ENCODE measurements at places on chromosomes 12 and 14.

- DNase-seq, result no peak
Observed at GRCh38 chr12:101785671-101786070, 45.1 kb downstream of the GNPTAB start.

- no peak for DNase-seq
Observed at GRCh38 chr12:30794591-30795409, 40.0 kb upstream of the CAPRIN2 start.

DNA sequence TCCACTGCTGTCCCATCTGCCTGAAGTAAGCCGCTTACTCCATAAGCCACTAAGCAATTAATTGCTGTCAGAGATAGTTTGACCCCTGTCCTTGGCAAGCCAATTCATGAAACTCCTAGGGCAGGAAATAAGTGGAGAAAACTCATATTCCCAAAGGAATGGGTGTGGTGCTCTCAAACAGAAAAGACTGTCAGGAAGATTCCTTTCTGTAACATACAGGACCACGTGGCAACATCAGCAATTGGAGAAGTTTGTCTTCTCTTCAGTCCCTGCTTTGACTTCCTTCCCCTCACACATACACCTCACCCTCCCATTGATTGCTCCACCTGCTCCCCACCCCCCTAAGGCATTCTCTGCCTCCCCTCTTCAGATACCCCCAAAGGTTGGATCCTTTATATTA lies 36.2 kb upstream of the MDM1 start:
- DNase-seq, result no peak

GRCh38 chr12:43352001-43352400 lies 200.0 kb downstream of the ADAMTS20 start:
- no peak for DNase-seq

DNA sequence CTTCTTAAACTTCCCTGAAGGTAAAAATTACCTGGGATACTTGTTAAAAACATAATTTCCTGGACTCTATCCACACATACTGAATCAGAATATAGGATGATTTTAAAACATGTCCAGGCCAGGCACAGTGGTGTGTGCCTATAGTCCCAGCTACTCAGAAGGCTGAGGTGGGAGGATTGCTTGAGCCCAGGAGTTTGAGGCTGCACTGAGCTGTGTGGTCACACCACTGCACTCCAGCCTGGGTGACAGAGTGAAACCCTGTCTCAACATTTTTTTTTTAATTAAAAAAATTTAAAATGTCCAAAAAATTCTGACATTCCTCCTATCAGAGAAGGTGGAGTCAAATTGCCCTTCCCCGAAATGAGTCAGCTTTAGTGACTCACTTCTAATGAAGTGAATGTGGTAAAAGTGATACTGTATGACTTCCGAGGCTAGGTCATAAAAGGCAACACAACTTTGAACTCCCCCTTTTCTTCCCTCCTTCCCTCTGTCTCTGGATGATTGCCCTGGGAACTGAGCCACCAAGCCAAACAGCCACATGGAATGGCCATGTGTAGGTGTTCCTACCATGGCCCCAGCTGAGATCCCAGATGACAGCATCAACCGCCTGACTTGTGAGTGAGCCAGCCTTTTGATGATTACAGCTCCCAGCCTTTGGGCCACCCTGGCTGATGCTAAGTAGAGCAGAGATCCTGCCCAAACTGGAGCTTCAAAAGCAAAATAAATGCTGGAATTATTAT lies 36.3 kb downstream of the LIMA1 start:
- no peak for DNase-seq

- DNase-seq, result no peak
Observed at GRCh38 chr12:121751034-121751433, 38.5 kb downstream of the TMEM120B start.

DNA sequence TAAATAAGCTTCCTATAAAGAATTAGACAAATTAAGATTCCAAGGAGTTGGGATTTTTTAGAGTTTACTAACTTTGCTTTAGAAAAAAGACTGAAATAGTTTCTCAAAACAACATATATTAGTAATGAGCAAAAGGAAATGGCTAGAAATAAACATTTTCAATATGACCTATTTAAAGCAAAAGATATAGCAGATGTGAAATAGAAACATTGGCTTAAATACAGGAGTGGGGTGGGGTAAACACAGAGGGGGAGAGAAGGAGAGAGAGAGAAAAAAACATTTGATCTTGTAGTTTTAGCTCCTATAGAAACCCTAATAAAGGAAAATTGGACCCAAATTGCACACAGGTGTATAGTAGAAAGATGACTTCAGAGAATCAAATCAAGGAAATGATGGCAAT lies 794.5 kb downstream of the MED13L start:
- DNase-seq, result no peak

DNA sequence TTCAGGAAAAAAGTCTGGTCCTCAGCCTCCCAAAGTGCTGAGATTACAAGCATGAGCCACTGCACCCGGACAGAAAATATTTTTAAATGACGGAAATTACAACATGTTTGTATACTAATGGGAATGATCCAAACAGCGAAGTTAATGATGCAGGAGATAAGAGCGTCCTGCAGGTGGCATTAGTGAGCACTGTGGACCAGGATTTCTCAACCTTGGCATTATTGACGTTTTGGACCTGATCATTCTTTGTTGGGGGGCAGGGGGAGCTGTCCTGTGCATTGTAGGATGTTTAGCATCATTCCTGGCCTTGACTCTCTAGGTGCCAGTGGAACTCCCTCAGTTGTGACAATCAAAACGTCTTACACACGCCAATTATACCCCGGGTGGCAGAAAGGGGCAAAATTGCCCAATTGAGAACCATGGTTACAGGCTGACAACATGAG lies 34.1 kb downstream of the SCFD1 start:
- DNase-seq, result no peak

Data from T-helper 17 cell (primary cell).